ENCODE measurements at places on chromosomes 2 and 18. TPM values are rescaled to one million over a fixed set of nuclear protein-coding genes. Genes with fewer than 3 reads are reported as not detected.

The CLEC4F gene
- total RNA-seq = not detected

The C1QL2 gene
- total RNA-seq = 0.88 TPM

The SCG2 gene
- 0.77 TPM for total RNA-seq

The DES gene
- total RNA-seq = 1.5 TPM

The LRRC30 gene
- not detected for total RNA-seq

The IMMT gene
- 105 TPM for total RNA-seq

The UGT1A1 gene
- not detected for total RNA-seq

The HNMT gene
- total RNA-seq = 3.6 TPM

The ELOA2 gene
- not detected for total RNA-seq

The PTPRN gene
- 5.2 TPM for total RNA-seq

The GPR155 gene
- 2.1 TPM for total RNA-seq

The C2orf81 gene
- 3.8 TPM for total RNA-seq
